ENCODE measurements at places on chromosomes 1 and 21.

DNA sequence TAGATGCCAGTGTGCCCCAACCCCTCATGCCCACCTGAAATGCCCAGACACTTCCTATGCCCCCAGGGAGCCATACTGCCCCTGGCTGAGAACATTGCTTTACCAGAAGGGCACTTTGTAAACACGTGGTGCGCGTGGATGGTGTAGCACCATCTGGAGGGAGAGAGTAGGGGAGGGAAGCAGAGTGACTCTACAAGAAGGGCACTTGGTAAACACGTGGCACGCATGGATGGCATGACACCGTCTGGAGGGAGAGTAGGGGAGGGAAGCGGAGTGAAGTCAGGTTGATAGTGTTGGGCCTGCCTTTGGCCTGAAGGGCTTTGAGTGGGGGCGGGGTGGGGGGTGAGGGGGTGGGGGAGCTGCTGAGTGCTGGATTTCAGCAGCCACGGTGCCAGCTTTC lies 324.0 kb upstream of the VAMP3 start:
- DNase-seq = no peak

- DNase-seq = no peak
These were observed 55.7 kb downstream of the ADGRL4 start for GRCh38 chr1:78950826-78951225.

GRCh38 chr1:248730507-248731335 lies 24.8 kb downstream of the LYPD8 start:
- no peak for DNase-seq

DNA sequence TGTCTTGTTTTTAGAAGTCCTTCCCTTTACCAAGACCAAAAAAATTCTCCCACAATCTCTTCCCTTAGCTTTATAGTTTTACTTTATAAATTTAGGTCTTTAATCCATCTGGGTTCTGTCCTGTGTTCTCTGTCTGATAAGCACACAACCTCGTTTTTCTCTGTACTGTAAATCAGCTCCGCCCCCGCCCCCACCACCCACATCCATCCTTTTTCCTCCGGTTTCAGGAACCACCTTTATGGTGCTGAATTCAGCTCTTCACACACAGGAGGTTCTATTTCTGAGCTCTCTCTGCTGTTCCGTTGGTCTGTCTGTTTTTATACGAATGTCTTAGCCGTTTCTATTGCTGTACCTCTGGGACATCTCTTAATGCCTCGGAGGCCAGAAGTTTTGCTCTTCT lies 44.5 kb downstream of the ACTL8 start:
- DNase-seq = no peak

DNA sequence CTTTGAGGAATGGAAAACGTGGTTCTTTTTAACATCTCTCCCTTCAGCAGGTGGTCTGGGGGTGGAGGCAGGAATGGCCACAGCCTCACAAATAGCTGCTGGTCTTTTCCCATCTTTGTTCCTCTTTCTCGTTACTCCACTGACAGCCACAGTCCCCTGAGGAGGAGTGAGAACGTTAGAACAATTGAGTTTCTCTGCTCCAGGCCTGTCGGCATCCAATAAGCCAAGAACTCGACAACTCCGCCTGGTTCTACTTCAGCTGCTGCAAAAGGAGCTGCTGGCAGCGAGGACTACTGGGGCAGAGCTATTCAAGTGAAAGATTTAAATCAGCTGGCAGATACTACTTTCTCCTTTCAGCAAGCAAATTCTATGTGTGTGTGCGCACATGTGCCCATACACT lies 169.5 kb upstream of the GALNT2 start:
- no peak for DNase-seq

DNA sequence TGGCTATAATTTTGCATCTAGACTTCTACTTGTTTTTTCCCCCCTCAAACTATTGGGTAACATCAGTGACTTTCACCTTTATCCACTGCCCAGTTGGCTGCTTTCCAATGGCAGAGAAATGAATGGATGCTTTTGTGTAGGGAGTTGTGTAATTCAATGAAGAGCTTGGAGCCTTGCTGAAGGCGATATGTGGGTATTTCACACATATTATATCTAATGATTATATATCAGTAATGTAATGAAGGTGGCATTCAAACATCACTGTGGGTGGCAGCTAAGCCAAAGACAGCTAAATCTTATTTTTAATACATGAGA lies 81.2 kb downstream of the TGFB2 start:
- no peak for DNase-seq

GRCh38 chr1:53080041-53080440 lies 18.0 kb downstream of the PODN start:
- no peak for DNase-seq
